ENCODE measurements at places on chromosomes 7 and 10. TPM values are rescaled to one million over a fixed set of nuclear protein-coding genes. Genes with fewer than 3 reads are reported as not detected.

Gene PDE6C
- not detected for total RNA-seq

DNA sequence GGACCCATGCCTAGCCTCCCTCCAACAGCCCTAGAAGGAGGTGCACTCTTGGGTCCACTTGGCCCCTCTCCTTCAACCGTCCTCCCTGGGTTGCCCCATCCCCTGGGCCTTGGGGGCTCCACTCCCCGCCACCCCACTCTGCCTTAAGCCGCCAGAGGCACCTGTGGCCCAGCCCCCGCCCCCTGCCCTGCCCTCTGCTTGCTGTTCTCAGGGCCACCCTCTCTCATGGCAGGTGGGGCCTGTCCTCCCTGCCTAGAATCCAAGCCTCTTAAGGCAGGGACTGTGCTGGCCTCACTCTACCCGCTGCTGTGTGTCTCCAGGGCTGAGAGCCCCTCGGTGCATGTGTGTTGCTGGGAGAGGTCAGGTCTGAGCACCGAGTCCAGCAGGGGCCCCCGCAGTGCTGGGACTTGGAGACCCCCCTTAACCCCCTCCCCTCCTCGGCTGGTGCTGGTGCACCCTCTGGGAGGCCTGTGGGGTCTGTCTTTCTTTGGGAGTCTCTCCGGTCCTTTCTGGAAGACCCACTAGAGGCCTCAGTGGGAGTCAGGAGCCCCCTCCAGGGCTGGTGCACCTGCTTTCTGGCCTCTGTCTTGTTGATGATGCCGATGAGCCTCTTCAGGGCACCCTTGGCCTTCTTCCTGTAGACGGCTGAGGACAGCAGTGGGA lies 43.8 kb downstream of the CFAP46 start:
- H3K4me1 ChIP-seq: no peaks in the 10 kb centered on the region
- H3K4me3 ChIP-seq: no peak overlapping the region
- no peak overlapping the region for H3K27ac ChIP-seq
- H3K36me3 ChIP-seq: no peaks in the 10 kb centered on the region
- DNase-seq: no peak
- H3K27me3 ChIP-seq: no peaks in the 10 kb centered on the region

DNA sequence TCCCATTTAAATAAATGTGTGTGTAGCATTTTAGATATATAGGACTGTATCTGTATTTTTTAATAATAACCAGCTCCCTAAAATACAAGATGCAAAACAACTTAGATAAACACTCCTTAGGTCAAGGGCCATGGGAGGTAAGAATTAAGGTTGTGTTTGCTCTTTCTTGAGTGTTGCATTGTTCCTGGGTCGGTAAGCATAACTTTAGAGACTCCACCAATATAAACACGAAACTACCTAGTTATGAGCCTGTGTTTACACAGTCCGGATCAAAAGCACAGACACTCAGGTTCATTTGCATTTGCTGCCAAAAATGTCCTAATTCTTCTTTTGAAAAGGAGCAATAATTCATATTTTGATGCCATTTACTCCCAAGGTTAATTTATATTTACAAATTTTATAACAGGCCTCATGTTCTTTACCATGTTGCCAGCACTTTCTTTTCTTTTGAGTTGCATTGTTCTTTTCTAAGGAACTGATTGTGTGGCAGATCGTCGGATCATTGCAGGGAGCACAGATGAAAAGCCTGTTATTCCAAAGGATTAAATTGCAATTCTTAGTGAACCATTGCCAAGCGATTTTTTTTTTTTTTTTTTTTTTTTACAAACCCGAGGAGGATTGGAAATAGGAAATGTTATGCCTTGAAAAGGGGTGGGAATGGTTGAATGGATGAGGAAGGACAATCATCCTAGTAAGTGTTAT lies 45.8 kb upstream of the GLCCI1 start:
- H3K27ac ChIP-seq: peak overlapping the region; percentile 19
- no peaks in the 10 kb centered on the region for H3K27me3 ChIP-seq
- no peaks in the 10 kb centered on the region for H3K4me1 ChIP-seq
- no peak overlapping the region for H3K4me3 ChIP-seq
- DNase-seq: no peak

GRCh38 chr10:27190508-27190907 lies 35.4 kb downstream of the MASTL start:
- DNase-seq: no peak
- no peaks in the 10 kb centered on the region for H3K27me3 ChIP-seq
- H3K4me3 ChIP-seq: no peak overlapping the region
- H3K36me3 ChIP-seq: no peaks in the 10 kb centered on the region
- H3K4me1 ChIP-seq: no peaks in the 10 kb centered on the region

GRCh38 chr7:154876516-154876915 lies 126.4 kb downstream of the PAXIP1 start:
- no peak overlapping the region for H3K27ac ChIP-seq
- DNase-seq: no peak
- H3K4me3 ChIP-seq: no peak overlapping the region
- H3K4me1 ChIP-seq: no peaks in the 10 kb centered on the region
- no peaks in the 10 kb centered on the region for H3K36me3 ChIP-seq
- H3K27me3 ChIP-seq: no peaks in the 10 kb centered on the region

DNA sequence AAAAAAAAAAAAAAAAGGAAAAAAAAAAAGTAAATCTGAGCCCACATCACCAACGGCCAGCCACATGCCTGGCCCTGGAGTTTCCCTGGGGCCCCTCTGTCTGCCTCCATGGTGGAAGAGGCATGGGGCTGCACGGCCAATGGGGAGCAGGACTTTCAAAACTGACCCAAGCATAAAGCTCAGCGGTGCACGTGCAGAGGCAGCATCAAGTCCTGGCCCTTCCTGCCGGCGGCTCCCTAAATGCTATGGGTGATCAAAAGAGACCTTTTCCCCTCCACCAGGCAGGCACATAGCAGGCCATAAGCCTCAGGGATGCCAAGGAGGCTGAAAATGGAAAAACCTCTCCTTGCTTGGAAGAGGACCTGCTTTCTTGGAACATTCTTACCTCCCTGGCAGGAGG lies 94.3 kb downstream of the OAT start:
- no peaks in the 10 kb centered on the region for H3K27me3 ChIP-seq
- H3K4me3 ChIP-seq: no peak overlapping the region
- H3K36me3 ChIP-seq: no peaks in the 10 kb centered on the region

Gene CPA1
- not detected for total RNA-seq

- DNase-seq: no peak
- no peaks in the 10 kb centered on the region for H3K27me3 ChIP-seq
- no peaks in the 10 kb centered on the region for H3K36me3 ChIP-seq
- no peaks in the 10 kb centered on the region for H3K4me1 ChIP-seq
Observed at GRCh38 chr10:1567152-1567551, 170.2 kb downstream of the ADARB2 start.

Gene OR2A1
- not detected for total RNA-seq

Gene ATP5F1C
- total RNA-seq: 610 TPM

Gene EZH2
- 13.4 TPM for total RNA-seq

DNA sequence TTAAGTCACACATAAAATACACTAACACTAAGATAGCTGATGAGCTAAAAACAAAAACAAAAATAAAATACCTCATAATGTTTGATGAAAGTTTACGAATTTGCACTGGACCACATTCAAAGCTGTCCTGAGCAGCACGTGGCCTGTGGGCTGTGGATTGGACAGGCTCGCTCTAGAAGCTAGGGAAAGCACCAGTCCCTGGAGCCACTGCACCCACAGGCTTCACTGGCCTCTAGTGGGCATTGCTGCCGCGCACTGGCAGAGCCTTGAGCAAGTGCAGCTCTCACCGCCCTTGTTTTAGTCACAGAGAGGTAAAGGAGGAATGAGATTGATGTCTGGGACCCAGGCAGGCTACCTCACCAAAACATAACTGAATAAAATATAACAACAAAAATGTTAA lies 67.6 kb downstream of the PAX2 start:
- no peaks in the 10 kb centered on the region for H3K36me3 ChIP-seq
- H3K4me1 ChIP-seq: no peaks in the 10 kb centered on the region
- H3K27ac ChIP-seq: no peak overlapping the region
- peaks cover 6% of the 10 kb centered on the region for H3K27me3 ChIP-seq

Gene RAMP3
- total RNA-seq: 8.5 TPM

Gene PTF1A
- total RNA-seq: not detected

GRCh38 chr7:83365746-83366145 lies 203.1 kb upstream of the PCLO start:
- H3K27ac ChIP-seq: no peak overlapping the region
- H3K36me3 ChIP-seq: no peaks in the 10 kb centered on the region

Gene C7orf57
- not detected for total RNA-seq

- no peaks in the 10 kb centered on the region for H3K36me3 ChIP-seq
- no peaks in the 10 kb centered on the region for H3K4me1 ChIP-seq
- no peak for DNase-seq
Observed at GRCh38 chr10:76080991-76081390, 649.6 kb downstream of the LRMDA start.

DNA sequence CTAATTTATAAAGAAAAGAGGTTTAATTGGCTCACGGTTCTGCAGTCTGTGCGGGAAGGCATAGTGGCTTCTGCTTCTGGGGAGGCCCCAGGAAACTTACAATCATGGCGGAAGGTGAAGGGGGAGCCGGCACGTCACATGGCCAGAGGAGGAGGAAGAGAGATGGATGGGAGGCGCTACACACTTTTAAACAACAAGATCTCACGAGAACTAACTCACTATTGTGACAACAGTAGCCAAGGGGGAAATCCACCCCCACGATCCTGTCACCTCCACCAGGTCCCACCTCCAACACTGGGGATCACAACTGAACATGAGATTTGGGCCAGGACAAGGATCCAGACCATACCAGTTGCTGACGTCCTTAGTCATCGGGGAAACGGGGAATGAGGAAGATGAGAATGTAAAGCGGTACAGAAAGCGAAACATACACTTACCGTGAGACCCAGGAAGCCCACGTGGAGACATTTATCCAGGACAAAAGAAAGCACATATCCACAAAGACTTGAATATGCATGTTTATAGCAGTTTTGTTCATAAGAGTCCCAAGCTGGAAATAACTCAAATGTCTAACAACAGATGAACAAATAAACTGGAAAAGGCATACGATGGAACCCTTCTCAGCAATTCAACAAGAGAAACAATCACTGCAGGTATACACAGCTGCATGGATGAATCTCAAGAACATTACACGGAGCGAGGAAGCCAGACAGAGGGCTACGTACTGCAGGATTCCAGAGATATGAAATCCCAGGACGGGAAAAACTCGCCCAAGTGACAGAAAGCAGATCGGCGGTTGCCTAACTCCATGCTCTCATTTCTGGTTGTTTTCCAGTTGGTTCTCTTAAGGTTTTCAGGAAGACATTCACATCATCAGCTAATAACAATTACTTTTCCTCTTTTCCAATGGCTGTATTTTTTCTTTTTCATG lies 26.2 kb upstream of the INPP5A start:
- no peak overlapping the region for H3K4me3 ChIP-seq
- no peak for DNase-seq
- H3K27ac ChIP-seq: no peak overlapping the region
- H3K27me3 ChIP-seq: no peaks in the 10 kb centered on the region
- H3K36me3 ChIP-seq: no peaks in the 10 kb centered on the region

DNA sequence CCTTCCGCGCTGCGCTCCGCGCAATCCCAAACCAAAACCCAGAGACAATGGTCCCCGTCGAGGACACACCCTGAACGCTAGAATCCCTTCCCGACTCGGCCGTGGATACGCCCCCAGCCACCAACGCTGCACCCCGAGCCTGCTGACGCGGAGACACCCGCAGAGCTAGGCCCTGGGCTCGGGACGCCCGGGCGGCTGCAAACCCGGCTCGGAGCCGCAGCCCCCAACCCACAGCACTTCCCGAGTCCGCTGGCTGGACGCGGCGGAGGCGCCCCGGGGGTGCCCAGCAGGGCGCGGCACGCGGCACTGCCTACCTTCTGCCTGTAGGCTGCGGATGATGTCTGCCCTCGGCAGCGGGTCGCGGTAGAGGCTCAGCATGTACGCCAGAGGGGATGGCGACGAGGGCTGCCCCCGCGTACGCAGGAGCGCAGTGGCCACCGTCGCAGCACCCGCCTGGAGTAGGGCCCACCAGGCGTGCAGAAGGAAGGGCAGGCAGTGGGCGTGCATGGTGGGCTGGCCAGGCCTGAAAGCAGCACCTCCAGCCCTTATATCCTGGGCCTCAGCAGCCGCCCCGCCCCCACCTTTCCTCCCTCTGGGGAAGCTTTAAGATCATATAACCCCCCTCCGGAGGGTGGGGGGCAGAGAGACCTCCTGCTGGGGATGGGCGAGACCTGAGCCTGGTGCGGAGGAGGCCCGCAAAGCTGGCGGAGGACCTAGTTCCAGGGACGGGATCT lies at the start of gene NODAL:
TSS of gene NODAL (minus strand) at position 521 of the 734 bp plus-strand sequence. CDS start at position 507, 14 bp downstream.
- H3K4me3 ChIP-seq: peak within 1 kb of the TSS; percentile 13
- no peaks in the 10 kb centered on the region for H3K36me3 ChIP-seq
- no peak for DNase-seq
- H3K27ac ChIP-seq: no peak within 1 kb of the TSS

DNA sequence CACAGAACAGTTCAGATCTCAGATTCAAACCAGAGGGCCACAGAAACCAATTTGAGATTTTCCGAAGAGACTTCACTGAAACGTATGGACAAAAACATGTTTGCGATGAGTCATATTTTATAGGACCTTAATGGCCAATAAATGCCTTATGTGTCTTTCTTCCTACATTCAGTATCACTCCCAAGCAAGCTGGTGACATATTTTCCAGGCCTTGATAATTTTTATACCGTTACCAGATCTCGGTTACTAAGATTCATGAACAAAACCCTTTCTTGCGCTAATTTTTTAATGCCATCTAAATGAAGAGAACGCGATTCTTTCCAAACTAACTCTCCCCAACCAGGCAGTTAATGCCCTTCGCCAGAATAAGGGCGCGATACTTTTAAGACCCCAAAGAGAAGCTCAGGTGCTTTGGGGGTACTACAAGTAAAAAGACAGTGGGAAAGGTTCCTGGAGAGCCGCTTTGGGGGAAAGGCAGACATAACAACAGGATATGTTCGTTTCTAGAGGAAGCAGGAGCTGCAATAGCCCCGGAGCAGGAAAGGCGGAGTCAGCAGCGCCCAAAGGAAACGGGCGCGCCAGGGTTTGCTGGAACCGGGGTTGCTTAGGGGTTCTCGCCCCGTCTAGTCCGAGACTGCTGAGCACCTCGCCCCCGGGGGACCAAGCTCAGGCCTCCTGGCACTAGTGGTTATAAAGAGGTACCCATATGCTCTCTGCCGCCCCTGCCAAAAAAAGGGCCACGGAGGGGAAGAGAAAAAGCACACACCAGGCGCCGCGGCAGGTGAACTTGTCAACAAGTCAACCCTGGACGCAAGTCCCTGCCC lies 884 bp downstream of the ICA1 start:
- peak; percentile 74 for DNase-seq
- peaks cover 7% of the 10 kb centered on the region for H3K27me3 ChIP-seq
- H3K4me3 ChIP-seq: peak overlapping the region; percentile 78

- H3K36me3 ChIP-seq: no peaks in the 10 kb centered on the region
- no peak overlapping the region for H3K4me3 ChIP-seq
- H3K27me3 ChIP-seq: no peaks in the 10 kb centered on the region
- DNase-seq: peak; percentile 86
- H3K27ac ChIP-seq: peak overlapping the region; percentile 71
Observed at GRCh38 chr10:24469993-24470392, 253.7 kb downstream of the ARHGAP21 start.

GRCh38 chr7:106369352-106369751 lies 84.6 kb upstream of the NAMPT start:
- no peaks in the 10 kb centered on the region for H3K4me1 ChIP-seq
- no peak for DNase-seq

DNA sequence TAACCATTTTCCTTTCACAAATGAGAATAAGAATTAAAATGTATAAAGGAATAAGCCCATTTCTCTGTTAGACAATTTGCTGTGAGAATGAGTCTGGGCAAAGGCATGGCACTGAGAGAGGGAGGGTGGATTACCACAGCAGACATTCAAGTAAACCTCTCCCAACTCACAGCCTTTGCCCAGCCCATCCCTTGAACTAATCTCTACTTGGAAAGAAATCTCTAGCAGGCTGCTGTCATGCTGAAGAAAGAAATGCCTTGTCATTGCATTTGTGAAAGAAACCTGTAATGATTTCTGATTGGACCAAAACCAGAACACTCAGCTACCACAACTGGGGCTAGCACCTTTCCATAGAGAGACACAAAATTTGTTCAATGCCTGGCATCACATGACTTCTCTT lies 39.2 kb downstream of the CH25H start:
- no peak overlapping the region for H3K27ac ChIP-seq
- H3K4me3 ChIP-seq: no peak overlapping the region
- no peak for DNase-seq
- no peaks in the 10 kb centered on the region for H3K27me3 ChIP-seq

Measured in colonic mucosa (tissue), 4 donors.